ENCODE measurements at places on chromosomes 6 and 20.
A peak's percentile ranks its signal among the peaks of the same experiment; 100 is the strongest.

GRCh38 chr20:49037962-49038387 lies 8.1 kb upstream of the CSE1L start:
- H3K27ac ChIP-seq = no peak overlapping the region
- no peaks in the 10 kb centered on the region for H3K36me3 ChIP-seq
- DNase-seq = no peak
- no peaks in the 10 kb centered on the region for H3K4me1 ChIP-seq
- no peaks in the 10 kb centered on the region for H3K27me3 ChIP-seq

GRCh38 chr6:151374036-151374683 lies 17.2 kb downstream of the ZBTB2 start:
- DNase-seq = no peak
- no peak overlapping the region for H3K4me3 ChIP-seq
- peaks cover 3% of the 10 kb centered on the region for H3K27me3 ChIP-seq
- no peaks in the 10 kb centered on the region for H3K36me3 ChIP-seq
- H3K4me1 ChIP-seq = peaks cover 16% of the 10 kb centered on the region

GRCh38 chr6:33983109-33983716 lies 162.7 kb downstream of the GRM4 start:
- no peak overlapping the region for H3K4me3 ChIP-seq
- no peak for DNase-seq
- H3K27ac ChIP-seq = no peak overlapping the region
- H3K4me1 ChIP-seq = peaks cover 13% of the 10 kb centered on the region

GRCh38 chr20:37413023-37413334 lies 67.0 kb downstream of the SRC start:
- peaks cover 46% of the 10 kb centered on the region for H3K4me1 ChIP-seq
- no peak overlapping the region for H3K27ac ChIP-seq

DNA sequence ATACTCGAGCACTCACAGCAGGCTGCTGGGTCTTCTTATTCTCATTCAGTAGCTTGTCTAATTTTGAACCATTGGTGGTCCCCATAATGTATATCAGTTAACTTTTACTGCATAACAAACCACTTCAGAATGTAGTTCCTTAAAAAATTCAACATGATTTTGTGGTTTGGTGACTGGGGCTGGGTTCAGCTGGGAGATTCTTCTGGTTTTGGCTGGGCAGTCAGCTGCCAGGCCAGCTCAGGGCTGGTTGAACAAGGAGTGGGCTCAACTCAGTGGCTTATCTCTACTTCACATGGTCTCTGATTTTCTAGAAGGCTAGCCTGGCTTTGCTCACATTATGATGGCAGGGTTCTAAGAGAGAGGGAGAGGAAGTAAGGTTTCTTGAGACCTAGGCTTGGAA lies 292.4 kb upstream of the CHD6 start:
- H3K4me1 ChIP-seq = peaks cover 4% of the 10 kb centered on the region
- H3K36me3 ChIP-seq = no peaks in the 10 kb centered on the region
- no peak for DNase-seq
- no peak overlapping the region for H3K4me3 ChIP-seq
- H3K27ac ChIP-seq = no peak overlapping the region

- H3K4me1 ChIP-seq = peaks cover 1% of the 10 kb centered on the region
- DNase-seq = no peak
- no peaks in the 10 kb centered on the region for H3K36me3 ChIP-seq
- H3K27me3 ChIP-seq = no peaks in the 10 kb centered on the region
- no peak overlapping the region for H3K27ac ChIP-seq
These were observed 11.0 kb downstream of the MMP24 start for GRCh38 chr20:35237486-35237885.

GRCh38 chr20:56285496-56285895 lies 37.0 kb downstream of the MC3R start:
- no peak overlapping the region for H3K4me3 ChIP-seq
- no peak overlapping the region for H3K27ac ChIP-seq
- no peaks in the 10 kb centered on the region for H3K4me1 ChIP-seq
- peaks cover 6% of the 10 kb centered on the region for H3K36me3 ChIP-seq
- H3K27me3 ChIP-seq = no peaks in the 10 kb centered on the region
- DNase-seq = no peak

GRCh38 chr6:87698547-87699006 lies 3.5 kb downstream of the AKIRIN2 start:
- H3K36me3 ChIP-seq = no peaks in the 10 kb centered on the region
- peak overlapping the region; percentile 94 for H3K4me3 ChIP-seq
- peaks cover 14% of the 10 kb centered on the region for H3K27me3 ChIP-seq
- no peak for DNase-seq

DNA sequence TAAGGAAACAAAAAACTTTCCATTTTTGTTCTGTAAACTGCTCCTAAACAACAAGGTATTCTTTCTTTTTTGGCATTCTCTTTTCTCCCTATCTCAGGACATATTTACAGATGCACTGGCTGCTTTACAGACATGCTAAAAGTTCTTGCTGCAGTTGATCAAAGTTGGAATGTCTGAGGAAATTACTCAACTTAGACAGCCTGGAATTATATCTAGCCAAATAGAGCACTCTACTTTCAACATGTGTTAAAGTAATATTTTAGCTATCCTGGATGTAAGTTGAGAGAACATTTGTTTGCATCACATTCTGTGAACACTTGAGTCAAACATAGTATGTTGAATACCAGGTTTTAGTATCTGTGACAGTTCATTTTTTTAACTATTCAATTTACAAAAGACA lies 24.8 kb downstream of the TASP1 start:
- H3K36me3 ChIP-seq = no peaks in the 10 kb centered on the region
- no peak for DNase-seq
- H3K4me3 ChIP-seq = no peak overlapping the region
- H3K27me3 ChIP-seq = peaks cover 2% of the 10 kb centered on the region
- H3K27ac ChIP-seq = no peak overlapping the region
- H3K4me1 ChIP-seq = peaks cover 30% of the 10 kb centered on the region

- peaks cover 6% of the 10 kb centered on the region for H3K4me1 ChIP-seq
- H3K27me3 ChIP-seq = peaks cover 4% of the 10 kb centered on the region
- H3K36me3 ChIP-seq = peaks cover 26% of the 10 kb centered on the region
- DNase-seq = no peak
- no peak overlapping the region for H3K27ac ChIP-seq
These were observed 15.0 kb downstream of the GABBR1 start for GRCh38 chr6:29617782-29618554.

DNA sequence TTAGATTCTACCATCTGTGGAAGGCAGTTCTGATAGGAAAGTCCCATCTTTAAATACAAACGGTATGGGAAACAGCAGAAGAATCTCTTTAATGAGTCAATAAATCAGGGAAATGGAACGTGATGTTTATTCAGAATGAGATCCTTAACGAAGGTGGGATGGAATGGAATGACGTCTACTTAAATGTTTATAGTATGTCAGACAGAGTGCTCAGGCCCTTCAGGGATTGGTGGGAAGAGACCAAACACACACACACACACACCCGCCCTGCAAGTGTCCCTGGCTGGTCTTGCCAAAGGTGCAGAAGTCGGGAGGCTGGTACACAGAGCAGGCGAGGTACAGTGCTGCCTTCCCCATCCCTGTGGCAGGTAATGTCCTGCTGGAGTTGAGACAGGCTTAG lies 164.0 kb downstream of the FARS2 start:
- peaks cover 1% of the 10 kb centered on the region for H3K36me3 ChIP-seq
- DNase-seq = no peak
- H3K27ac ChIP-seq = no peak overlapping the region
- peaks cover 10% of the 10 kb centered on the region for H3K4me1 ChIP-seq
- peaks cover 1% of the 10 kb centered on the region for H3K27me3 ChIP-seq

GRCh38 chr20:51042657-51043247 lies 19.8 kb upstream of the KCNG1 start:
- H3K4me1 ChIP-seq = no peaks in the 10 kb centered on the region
- H3K27me3 ChIP-seq = no peaks in the 10 kb centered on the region
- no peak overlapping the region for H3K4me3 ChIP-seq
- H3K27ac ChIP-seq = no peak overlapping the region

- peak overlapping the region; percentile 93 for H3K27ac ChIP-seq
- peaks cover 18% of the 10 kb centered on the region for H3K27me3 ChIP-seq
- no peaks in the 10 kb centered on the region for H3K36me3 ChIP-seq
- peaks cover 52% of the 10 kb centered on the region for H3K4me1 ChIP-seq
- DNase-seq = no peak
These were observed 10.1 kb upstream of the PYGB start for GRCh38 chr20:25237610-25238318.

DNA sequence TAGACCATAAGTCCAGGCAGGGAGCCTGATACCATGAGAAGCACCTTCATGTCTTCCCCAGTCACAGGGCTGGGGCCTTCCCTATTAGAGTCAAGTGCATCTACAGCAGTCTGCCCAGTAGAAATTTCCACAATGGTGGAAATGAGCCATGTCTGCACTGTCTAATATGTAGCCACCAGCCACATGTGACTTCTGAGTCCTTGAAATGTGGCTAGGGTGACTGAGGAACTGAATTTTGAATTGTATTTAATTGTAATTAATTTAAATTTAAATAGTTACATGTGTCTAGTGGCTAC lies 300.2 kb downstream of the CLIC5 start:
- H3K4me1 ChIP-seq = no peaks in the 10 kb centered on the region
- DNase-seq = no peak
- no peak overlapping the region for H3K27ac ChIP-seq
- H3K4me3 ChIP-seq = no peak overlapping the region
- no peaks in the 10 kb centered on the region for H3K36me3 ChIP-seq
- H3K27me3 ChIP-seq = peaks cover 2% of the 10 kb centered on the region

GRCh38 chr20:49786668-49787370 lies 25.8 kb upstream of the SLC9A8 start:
- H3K27me3 ChIP-seq = peaks cover 2% of the 10 kb centered on the region
- no peak for DNase-seq
- H3K27ac ChIP-seq = no peak overlapping the region
- H3K4me3 ChIP-seq = no peak overlapping the region
- H3K4me1 ChIP-seq = no peaks in the 10 kb centered on the region

GRCh38 chr6:37005061-37005810 lies at the start of gene FGD2:
Gene FGD2 (plus strand): TSS chr6:37005655. CDS start chr6:37005818, 163 bp downstream.
- H3K4me3 ChIP-seq = no peak within 1 kb of the TSS
- no peak within 1 kb of the TSS for H3K27ac ChIP-seq
- H3K4me1 ChIP-seq = no peaks in the 10 kb centered on the region
- no peak for DNase-seq
- H3K36me3 ChIP-seq = no peaks in the 10 kb centered on the region
- H3K27me3 ChIP-seq = peaks cover 7% of the 10 kb centered on the region

DNA sequence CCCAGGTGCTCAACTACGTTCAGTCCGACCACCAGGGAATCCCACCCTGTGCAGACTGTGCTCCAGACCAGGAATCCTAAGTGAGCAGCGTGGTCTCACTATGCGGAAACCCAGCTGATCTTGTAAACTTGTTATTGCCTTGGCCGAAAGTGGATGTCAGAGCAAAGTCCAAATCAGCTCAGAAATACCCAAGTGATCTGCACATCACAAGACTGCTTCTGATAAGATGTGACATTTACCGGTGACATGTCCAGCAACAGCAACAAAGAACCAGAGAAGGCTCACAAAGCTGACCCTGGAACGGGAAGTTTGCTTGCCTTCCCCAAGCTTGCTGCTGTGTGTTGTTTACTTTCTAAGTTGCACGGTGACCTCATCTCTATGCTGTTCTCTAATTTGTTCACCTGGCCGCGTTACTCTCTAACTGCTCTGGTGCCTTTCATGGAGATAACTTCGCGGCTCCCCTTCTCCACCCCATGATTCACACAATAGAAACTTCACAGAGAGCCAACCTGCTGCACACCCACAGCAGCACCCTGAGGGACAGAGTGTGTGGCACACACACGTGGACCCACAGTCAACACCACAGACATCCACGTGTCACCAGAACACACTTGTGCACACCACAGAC lies 1.7 kb downstream of the BNIP5 start:
- peaks cover 7% of the 10 kb centered on the region for H3K27me3 ChIP-seq
- H3K27ac ChIP-seq = peak overlapping the region; percentile 18
- H3K36me3 ChIP-seq = no peaks in the 10 kb centered on the region

- no peak for DNase-seq
- H3K4me3 ChIP-seq = no peak overlapping the region
- no peak overlapping the region for H3K27ac ChIP-seq
- H3K27me3 ChIP-seq = no peaks in the 10 kb centered on the region
- H3K36me3 ChIP-seq = no peaks in the 10 kb centered on the region
These were observed 16.9 kb upstream of the HBS1L start for GRCh38 chr6:135071541-135071940.

GRCh38 chr6:21742238-21742660 lies 148.7 kb downstream of the SOX4 start:
- peaks cover 44% of the 10 kb centered on the region for H3K4me1 ChIP-seq
- no peak for DNase-seq
- H3K36me3 ChIP-seq = no peaks in the 10 kb centered on the region
- H3K27ac ChIP-seq = peak overlapping the region; percentile 2

GRCh38 chr6:124026694-124027093 lies 223.0 kb downstream of the NKAIN2 start:
- peaks cover 1% of the 10 kb centered on the region for H3K27me3 ChIP-seq
- no peak overlapping the region for H3K27ac ChIP-seq
- no peak overlapping the region for H3K4me3 ChIP-seq
- H3K36me3 ChIP-seq = no peaks in the 10 kb centered on the region

DNA sequence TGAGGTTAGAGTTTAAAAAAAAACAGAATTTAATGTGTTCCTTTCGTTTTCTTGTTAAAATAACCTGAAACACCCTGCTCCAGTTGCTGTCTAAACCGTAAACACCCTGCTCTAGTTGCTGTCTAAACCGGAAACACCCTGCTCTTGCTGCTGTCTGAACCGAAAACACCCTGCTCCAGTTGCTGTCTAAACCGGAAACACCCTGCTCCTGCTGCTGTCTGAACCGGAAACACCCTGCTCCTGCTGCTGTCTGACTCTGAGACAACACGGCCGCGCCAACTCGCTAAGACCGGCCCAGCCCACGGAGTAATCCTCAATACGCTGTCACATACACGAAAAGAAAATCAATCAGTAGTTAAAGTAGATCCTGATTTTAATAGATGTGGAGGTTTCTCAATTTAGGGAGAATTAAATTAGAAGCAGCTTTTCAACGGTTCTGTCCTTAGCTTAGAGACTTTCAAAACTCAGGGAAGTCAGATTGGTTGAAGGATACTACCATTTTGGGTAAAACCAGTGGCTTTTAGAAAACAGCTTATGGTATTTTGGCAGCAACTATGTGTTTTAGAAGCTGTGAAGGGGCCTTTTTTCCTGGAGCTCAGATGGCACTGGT lies 98.3 kb downstream of the RAMACL start:
- H3K36me3 ChIP-seq = peaks cover 11% of the 10 kb centered on the region
- no peak for DNase-seq
- peaks cover 19% of the 10 kb centered on the region for H3K27me3 ChIP-seq
- H3K27ac ChIP-seq = peak overlapping the region; percentile 91
- H3K4me1 ChIP-seq = peaks cover 72% of the 10 kb centered on the region

- no peak overlapping the region for H3K4me3 ChIP-seq
- peaks cover 3% of the 10 kb centered on the region for H3K4me1 ChIP-seq
- no peak for DNase-seq
- no peaks in the 10 kb centered on the region for H3K27me3 ChIP-seq
- peaks cover 4% of the 10 kb centered on the region for H3K36me3 ChIP-seq
These were observed 363.5 kb downstream of the ESR1 start for GRCh38 chr6:152170702-152171667.

- H3K4me1 ChIP-seq = no peaks in the 10 kb centered on the region
- no peaks in the 10 kb centered on the region for H3K27me3 ChIP-seq
- DNase-seq = no peak
- H3K27ac ChIP-seq = no peak overlapping the region
- H3K36me3 ChIP-seq = no peaks in the 10 kb centered on the region
These were observed 102.8 kb upstream of the SGK1 start for GRCh38 chr6:134420614-134421181.

GRCh38 chr20:53902968-53903651 lies 167.3 kb downstream of the BCAS1 start:
- no peaks in the 10 kb centered on the region for H3K27me3 ChIP-seq
- H3K4me3 ChIP-seq = no peak overlapping the region
- peaks cover 30% of the 10 kb centered on the region for H3K4me1 ChIP-seq
- no peak overlapping the region for H3K27ac ChIP-seq

Measured in glutamatergic neuron (in vitro differentiated cells).